ENCODE measurements at places on chromosomes 16 and 17. TPM values are rescaled to one million over a fixed set of nuclear protein-coding genes. Genes with fewer than 3 reads are reported as not detected.

Gene CTRB2
- total RNA-seq, result not detected

Gene NACA2
- 0.15 TPM for total RNA-seq

Gene RAB11FIP4
- 1.7 TPM for total RNA-seq

Gene APOH
- 4.3 TPM for total RNA-seq

Gene TNS4
- 275 TPM for total RNA-seq

Gene PLA2G10
- total RNA-seq, result 0.63 TPM

Gene HIC1
- 2.0 TPM for total RNA-seq

Gene TPSAB1
- not detected for total RNA-seq

Gene CFAP52
- total RNA-seq, result not detected

Gene CYTH1
- 64.1 TPM for total RNA-seq

Gene ERAL1
- 92.5 TPM for total RNA-seq

Gene ERN2
- total RNA-seq, result not detected

Gene TERB1
- total RNA-seq, result not detected

Gene SYCE1L
- total RNA-seq, result 2.5 TPM

Gene PRAC2
- total RNA-seq, result not detected

Gene PTX4
- not detected for total RNA-seq
